ENCODE measurements at places on chromosomes 1 and 21.
A peak's percentile ranks its signal among the peaks of the same experiment; 100 is the strongest.

- no peak for DNase-seq
Observed at GRCh38 chr1:22176258-22176657, 33.4 kb upstream of the WNT4 start.

- DNase-seq: no peak
Observed at GRCh38 chr1:3639397-3639911, 10.4 kb downstream of the WRAP73 start.

DNA sequence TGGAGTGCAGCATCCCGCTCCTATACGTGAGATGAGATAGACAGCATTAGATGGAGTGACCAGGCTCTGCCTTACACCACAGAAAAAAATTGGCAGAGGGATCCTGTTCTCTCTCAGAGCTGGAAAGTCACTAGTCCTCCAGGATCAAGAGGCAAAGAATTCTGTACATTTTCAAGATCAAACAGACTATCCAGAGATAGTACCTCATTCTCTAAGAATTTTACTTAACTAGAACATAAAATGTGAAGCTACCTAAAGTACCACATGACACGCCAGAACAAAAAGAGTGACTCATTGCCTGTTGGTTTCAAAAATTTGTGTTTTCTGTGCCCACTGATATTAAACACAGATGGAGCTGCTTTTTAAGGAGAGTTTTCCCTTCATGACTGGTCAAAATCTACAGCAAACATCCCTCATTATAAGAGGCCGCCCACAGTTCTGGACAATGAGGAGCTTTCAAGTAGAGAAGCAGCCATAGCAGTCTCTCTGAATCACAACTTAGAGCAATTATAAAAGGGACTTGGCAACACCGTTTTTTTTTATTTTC, 32.3 kb downstream of the CD160 start:
- DNase-seq: peak; percentile 98

DNA sequence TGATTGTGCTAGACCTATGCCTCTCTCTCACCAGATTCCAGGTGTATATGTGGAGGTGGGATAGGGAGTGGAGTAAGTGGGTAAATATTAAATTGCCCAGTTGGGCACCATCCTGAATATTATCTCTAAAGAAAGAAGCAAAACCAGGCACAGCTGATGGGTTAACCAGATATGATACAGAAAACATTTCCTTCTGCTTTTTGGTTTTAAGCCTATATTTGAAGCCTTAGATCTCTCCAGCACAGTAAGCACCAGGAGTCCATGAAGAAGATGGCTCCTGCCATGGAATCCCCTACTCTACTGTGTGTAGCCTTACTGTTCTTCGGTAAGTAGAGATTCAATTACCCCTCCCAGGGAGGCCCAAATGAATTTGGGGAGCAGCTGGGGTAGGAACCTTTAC, at the start of gene FCER1A:
Gene FCER1A (plus strand): TSS at position 242 of the 400 bp plus-strand sequence. CDS start 29 bp downstream, at position 271.
- DNase-seq: no peak

GRCh38 chr1:91913018-91913417, 27.1 kb upstream of the TGFBR3 start:
- DNase-seq: no peak

GRCh38 chr1:9413877-9414213, 121.2 kb downstream of the SPSB1 start:
- DNase-seq: peak; percentile 90
